Glutamatergic neuron (in vitro differentiated cells): ENCODE measurements at places on chromosomes 1 and 21. TPM values are rescaled to one million over a fixed set of nuclear protein-coding genes. Genes with fewer than 3 reads are reported as not detected.

GRCh38 chr1:110384581-110385321 is 6.1 kb downstream of the SLC16A4 start:
- no peak overlapping the region for H3K4me3 ChIP-seq
- DNase-seq = no peak
- H3K4me1 ChIP-seq = peaks cover 3% of the 10 kb centered on the region
- no peaks in the 10 kb centered on the region for H3K27me3 ChIP-seq
- H3K36me3 ChIP-seq = no peaks in the 10 kb centered on the region
- H3K27ac ChIP-seq = no peak overlapping the region

DNA sequence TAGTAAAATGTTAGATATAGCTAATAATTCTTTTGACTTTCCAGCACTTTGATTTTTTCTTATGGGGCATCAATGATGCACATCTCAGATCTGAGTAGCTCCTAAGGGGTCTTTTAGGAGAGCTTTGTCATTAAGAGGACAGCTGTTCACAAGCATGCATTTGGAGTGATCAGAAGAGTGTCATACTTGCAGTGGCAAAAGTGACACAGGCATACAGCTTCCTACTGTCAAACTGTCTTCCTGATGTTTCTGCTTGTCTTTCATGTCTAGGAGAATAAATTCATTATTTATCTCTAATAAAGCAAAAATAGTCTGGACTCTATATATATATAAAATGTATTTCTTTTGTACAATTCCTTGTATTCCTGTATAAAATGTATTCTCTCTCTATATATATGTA is 273.0 kb downstream of the PAPPA2 start:
- H3K27ac ChIP-seq = no peak overlapping the region
- no peaks in the 10 kb centered on the region for H3K4me1 ChIP-seq
- no peak overlapping the region for H3K4me3 ChIP-seq
- no peaks in the 10 kb centered on the region for H3K27me3 ChIP-seq
- no peaks in the 10 kb centered on the region for H3K36me3 ChIP-seq
- DNase-seq = no peak

DNA sequence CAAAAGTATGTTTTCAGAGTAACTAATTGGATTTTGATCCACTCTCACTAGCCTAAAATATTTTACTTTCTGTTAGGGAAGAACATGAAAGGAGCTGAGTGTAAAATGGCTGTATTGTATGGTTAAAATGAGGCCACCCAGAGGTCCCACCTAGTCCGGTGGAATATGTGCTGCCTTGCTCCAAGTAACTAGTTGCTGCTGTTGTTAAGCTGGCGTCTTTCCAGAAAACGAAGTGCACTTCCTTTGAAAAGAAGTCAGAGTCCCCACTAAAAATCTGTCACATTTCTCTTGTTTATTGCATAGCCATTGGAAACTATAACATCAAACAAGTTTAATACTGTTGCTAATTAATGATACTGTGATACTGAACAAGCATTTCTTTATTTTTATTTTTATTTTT is 3.2 kb downstream of the SLC25A33 start:
- no peak overlapping the region for H3K27ac ChIP-seq
- peaks cover 7% of the 10 kb centered on the region for H3K4me1 ChIP-seq
- no peak for DNase-seq
- peaks cover 2% of the 10 kb centered on the region for H3K27me3 ChIP-seq
- H3K4me3 ChIP-seq = no peak overlapping the region
- H3K36me3 ChIP-seq = no peaks in the 10 kb centered on the region

GRCh38 chr1:31300193-31300592 is 3.4 kb downstream of the ZCCHC17 start:
- DNase-seq = no peak
- no peaks in the 10 kb centered on the region for H3K27me3 ChIP-seq
- H3K4me1 ChIP-seq = peaks cover 18% of the 10 kb centered on the region
- H3K27ac ChIP-seq = no peak overlapping the region

DNA sequence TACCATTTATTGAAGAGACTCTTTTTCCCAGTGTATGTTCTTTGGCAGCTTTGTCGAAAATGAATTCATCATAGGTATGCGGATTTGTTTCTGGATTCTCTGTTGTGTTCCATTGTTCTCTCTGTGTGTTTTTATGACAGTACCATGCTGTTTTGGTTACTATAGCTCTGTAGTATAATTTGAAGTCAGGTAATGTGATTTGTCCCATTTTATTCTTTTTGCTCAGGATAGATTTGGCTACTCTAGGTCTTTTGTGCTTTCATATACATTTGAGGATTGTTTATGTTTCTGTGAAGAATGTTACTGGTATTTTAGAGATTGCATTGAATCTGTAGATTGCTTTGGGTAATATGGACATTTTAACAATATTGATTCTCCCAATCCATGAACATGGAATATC is 5.4 kb upstream of the KLHL12 start:
- no peaks in the 10 kb centered on the region for H3K27me3 ChIP-seq
- no peak overlapping the region for H3K4me3 ChIP-seq
- H3K4me1 ChIP-seq = no peaks in the 10 kb centered on the region
- no peak overlapping the region for H3K27ac ChIP-seq
- H3K36me3 ChIP-seq = peaks cover 4% of the 10 kb centered on the region

DNA sequence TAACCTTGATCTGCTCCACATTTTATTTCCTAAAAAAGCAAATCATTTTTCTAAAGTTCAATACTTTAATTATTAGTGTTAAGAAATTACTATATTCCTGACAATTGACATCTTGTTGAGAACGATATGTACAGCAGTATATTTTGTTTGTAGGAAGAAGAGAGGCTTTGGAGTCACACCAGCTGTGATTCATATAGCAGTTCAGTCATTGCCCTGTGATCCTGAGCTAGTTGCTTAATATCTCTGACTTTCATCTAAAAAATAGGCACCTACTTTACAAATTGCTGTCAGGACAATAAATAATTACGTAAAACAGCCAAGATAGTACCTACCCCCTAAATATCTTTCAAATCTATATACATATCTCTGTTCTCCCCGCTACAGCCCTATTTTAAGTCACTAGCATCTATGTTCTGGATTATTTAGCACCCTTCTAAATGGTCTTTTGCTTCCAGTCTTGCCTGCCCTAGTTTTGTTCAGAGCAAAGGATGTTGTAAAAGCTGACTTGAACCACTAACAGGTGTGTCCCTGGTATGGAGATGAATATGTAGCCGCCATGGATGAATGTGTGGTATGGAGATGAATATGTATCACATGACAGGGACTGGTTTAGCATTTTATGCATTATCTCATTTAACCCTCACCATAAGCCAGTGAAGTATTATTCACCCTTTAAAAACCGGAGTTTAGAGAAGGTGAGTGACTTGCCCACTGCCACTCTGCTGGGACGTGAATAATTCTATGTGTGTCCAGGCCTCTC is 42.2 kb downstream of the RNF220 start:
- H3K4me3 ChIP-seq = no peak overlapping the region
- H3K4me1 ChIP-seq = peaks cover 5% of the 10 kb centered on the region
- H3K27ac ChIP-seq = no peak overlapping the region
- no peak for DNase-seq
- H3K36me3 ChIP-seq = no peaks in the 10 kb centered on the region

DNA sequence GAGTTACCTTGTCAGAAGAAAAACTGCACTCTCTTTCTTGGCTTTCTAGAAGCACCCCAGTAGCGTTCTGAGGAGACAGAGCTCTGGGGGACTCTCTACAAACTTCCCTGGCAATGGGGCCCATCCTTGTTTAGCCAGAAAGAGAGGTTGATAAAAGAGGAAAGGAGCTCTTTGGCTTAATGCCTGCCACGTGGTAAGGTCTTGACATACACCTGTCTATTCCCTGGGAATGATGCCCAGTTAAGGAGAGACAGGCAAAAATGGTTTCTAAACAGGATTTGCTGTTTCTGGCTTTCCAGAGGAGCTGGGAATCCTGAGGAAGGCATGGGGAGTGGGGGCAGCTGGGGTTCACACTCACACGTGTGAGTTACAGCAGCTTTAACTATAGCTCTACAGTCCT is 30.2 kb upstream of the IL20 start:
- H3K36me3 ChIP-seq = no peaks in the 10 kb centered on the region
- H3K4me3 ChIP-seq = no peak overlapping the region
- H3K27me3 ChIP-seq = peaks cover 3% of the 10 kb centered on the region
- no peak for DNase-seq

DNA sequence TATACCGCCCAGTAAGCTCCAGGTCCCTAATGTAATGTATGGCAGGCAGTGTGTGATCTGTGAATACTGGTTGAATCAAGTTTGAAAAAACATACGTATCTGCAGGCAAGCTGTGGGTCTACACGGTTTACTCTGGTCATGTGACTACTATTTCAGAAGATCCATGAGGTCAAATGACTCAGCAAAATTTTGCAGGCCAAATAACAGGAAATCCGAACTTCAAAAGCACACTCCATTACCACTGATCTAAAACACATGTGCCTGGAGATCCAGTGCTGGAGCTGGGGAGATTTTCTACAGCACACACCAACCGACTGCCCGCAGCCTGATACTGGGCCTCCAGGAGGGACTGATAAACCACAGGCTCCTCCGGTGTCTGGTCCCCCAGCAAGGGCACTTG is 64.5 kb upstream of the SLC44A3 start:
- peaks cover 9% of the 10 kb centered on the region for H3K36me3 ChIP-seq
- no peak for DNase-seq

TSPEAR gene
- not detected for total RNA-seq

CD244 gene
- not detected for total RNA-seq

PCNX2 gene
- 44.5 TPM for total RNA-seq

PROK1 gene
- not detected for total RNA-seq

SPRR2G gene
- total RNA-seq = not detected
